ENCODE measurements at places on chromosomes 16 and 17. TPM values are rescaled to one million over a fixed set of nuclear protein-coding genes. Genes with fewer than 3 reads are reported as not detected.

DNA sequence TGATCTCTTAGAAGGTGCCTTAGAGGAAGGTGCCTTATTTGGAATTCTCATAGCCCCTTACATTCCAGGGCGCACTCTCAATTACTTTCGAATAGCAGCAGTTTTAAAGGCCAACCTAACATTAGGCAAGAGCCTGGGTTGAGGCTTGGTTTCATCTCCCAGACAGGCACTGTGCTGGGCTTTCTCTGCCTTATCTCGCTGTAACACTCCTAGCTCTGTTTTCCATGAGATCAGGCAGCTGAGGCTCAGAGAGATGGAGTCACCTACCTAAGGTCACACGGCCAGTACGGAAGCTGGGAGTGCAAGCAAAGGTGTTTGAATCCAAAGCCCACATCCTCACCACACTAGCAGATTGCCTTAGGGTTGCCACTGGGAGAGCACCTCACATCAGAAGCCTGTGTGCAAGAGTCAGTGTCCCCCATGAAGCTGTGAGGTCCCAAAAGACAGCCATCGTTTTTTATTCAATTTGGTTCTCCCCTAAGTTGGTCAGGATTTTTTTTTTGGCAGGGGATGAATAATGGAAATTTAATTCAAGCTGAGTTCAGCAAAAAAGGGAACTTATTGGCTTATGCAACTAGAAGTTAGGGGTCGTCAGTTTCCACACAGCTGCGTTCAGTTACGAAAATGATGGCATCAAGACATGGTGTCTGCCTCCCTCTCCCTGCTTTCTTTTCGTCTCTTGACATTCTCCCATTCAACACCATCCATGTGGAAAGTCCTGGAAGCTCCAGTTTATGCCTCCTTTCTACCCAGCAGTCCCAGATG is 206.4 kb downstream of the KATNIP start:
- peaks cover 36% of the 10 kb centered on the region for H3K36me3 ChIP-seq
- DNase-seq: no peak
- no peak overlapping the region for H3K4me3 ChIP-seq
- peaks cover 3% of the 10 kb centered on the region for H3K4me1 ChIP-seq

DNA sequence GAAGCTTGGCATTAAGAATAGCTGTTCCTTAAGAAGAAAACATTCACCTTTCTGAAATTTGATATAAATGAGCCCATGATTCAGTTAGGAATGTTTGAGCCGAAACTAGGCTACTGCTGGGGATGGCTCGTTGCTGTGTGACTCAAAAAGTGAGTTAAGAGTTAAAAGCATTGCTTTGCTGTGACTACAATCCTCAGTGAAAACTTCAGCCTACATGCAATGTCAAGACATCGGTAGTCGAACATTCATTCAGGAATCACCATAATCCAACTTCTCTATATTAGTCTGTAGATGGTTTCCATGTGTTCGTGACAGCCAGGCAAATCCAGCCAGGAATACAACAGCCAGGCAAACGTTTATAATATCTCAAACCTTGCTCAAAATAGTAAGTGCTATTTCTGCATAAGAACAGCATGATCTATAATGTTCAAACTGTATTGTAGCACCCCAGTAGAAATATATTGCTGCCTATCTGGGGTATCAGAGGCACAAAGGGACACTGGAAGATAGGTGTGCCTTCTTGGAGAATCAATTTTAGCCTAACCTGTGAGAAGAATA is 1225.1 kb downstream of the CDH8 start:
- DNase-seq: no peak
- H3K4me1 ChIP-seq: no peaks in the 10 kb centered on the region
- H3K4me3 ChIP-seq: no peak overlapping the region
- H3K27me3 ChIP-seq: no peaks in the 10 kb centered on the region
- H3K36me3 ChIP-seq: no peaks in the 10 kb centered on the region

Gene KRT36
- not detected for polyA plus RNA-seq

GRCh38 chr17:77786740-77787505 is 171.6 kb upstream of the TNRC6C start:
- no peak for DNase-seq
- H3K4me3 ChIP-seq: no peak overlapping the region
- H3K27me3 ChIP-seq: peaks cover 9% of the 10 kb centered on the region

GRCh38 chr16:54281535-54282201 is 4.9 kb downstream of the IRX3 start:
- H3K27ac ChIP-seq: no peak overlapping the region
- H3K4me1 ChIP-seq: peaks cover 12% of the 10 kb centered on the region
- no peak overlapping the region for H3K4me3 ChIP-seq
- peaks cover 4% of the 10 kb centered on the region for H3K36me3 ChIP-seq

GRCh38 chr17:37028040-37028439 is 79.3 kb downstream of the AATF start:
- peaks cover 22% of the 10 kb centered on the region for H3K36me3 ChIP-seq
- DNase-seq: no peak
- no peaks in the 10 kb centered on the region for H3K27me3 ChIP-seq
- H3K27ac ChIP-seq: no peak overlapping the region

- no peaks in the 10 kb centered on the region for H3K4me1 ChIP-seq
- no peak overlapping the region for H3K4me3 ChIP-seq
- H3K27me3 ChIP-seq: peaks cover 5% of the 10 kb centered on the region
- H3K36me3 ChIP-seq: no peaks in the 10 kb centered on the region
Measured at GRCh38 chr16:49850558-49851467, 5.1 kb downstream of the ZNF423 start.

DNA sequence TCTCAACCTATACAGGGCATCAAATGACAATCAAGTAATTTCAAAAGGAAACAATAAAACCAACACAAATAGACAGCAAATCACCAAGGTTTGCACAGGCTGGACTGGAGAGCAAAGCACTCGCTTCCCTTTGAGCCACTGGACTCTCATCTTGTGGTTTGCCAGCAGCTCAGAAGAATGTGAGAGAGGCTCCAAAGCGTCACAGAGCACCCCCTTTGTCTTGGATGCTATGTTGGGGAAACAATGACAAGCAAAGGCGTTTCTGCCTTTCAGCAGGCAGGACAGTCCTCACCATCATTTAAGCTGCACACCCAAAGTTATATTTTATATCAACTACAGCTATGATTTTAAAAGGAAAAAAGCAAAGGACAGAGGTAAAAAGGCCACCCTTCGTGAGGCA is 13.2 kb downstream of the SLC6A4 start:
- H3K36me3 ChIP-seq: no peaks in the 10 kb centered on the region
- no peak overlapping the region for H3K4me3 ChIP-seq
- no peaks in the 10 kb centered on the region for H3K4me1 ChIP-seq
- H3K27me3 ChIP-seq: peaks cover 8% of the 10 kb centered on the region
- DNase-seq: no peak

- peaks cover 2% of the 10 kb centered on the region for H3K27me3 ChIP-seq
- no peak overlapping the region for H3K27ac ChIP-seq
- H3K36me3 ChIP-seq: no peaks in the 10 kb centered on the region
Measured at GRCh38 chr16:88102597-88102996, 151.4 kb downstream of the BANP start.

DNA sequence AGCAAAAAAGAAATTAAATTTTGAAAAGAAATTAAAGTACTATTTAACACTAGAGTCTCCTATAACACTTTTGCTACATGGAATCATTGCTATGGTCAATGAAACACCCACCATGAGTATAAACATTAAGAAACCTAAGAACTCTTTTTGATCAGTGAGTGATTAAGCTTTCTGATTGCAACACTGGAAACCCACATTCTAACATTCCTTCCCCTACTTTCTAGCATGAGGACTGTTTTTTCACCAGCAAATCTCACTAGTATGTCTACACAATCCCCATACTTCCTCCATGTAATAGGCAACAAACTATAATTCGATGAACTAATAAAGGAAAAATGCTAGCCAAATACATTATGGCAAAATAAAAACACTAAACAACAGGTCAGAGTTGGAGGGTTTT is 54.7 kb downstream of the SKAP1 start:
- no peaks in the 10 kb centered on the region for H3K27me3 ChIP-seq
- H3K4me1 ChIP-seq: peaks cover 10% of the 10 kb centered on the region
- H3K4me3 ChIP-seq: no peak overlapping the region
- H3K36me3 ChIP-seq: peaks cover 4% of the 10 kb centered on the region
- no peak overlapping the region for H3K27ac ChIP-seq

DNA sequence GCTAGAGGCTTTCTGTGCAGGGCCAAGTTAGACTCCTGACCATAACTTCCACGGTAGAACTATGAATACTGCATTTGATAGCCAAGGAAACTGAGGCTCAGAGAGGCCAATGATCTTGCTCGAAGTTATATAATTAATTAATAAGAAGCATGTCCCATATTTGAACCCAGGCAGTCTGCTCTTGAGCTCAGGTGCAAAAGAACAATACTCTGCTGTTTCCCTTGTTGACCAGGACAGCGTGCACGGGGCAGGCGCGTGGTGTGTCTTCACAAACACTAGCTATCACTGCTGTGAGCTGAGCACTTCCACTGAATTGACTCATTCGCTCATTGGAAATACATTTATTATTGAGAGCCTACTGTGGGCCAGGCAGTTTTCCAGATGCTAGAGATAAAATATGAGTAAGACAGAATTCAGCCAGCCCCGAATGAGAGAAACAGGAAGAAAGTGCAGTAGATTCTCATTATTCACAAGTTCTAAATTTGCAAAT is 1.6 kb downstream of the CHD9 start:
- H3K27me3 ChIP-seq: peaks cover 2% of the 10 kb centered on the region
- H3K4me3 ChIP-seq: peak overlapping the region; percentile 34
- DNase-seq: no peak
- peaks cover 39% of the 10 kb centered on the region for H3K4me1 ChIP-seq

GRCh38 chr17:60398227-60398959 is 6.5 kb upstream of the USP32 start:
- no peaks in the 10 kb centered on the region for H3K36me3 ChIP-seq
- no peaks in the 10 kb centered on the region for H3K27me3 ChIP-seq
- peak overlapping the region; percentile 73 for H3K27ac ChIP-seq

Gene ATP6V0D1
- polyA plus RNA-seq: 205 TPM

Gene IL34
- polyA plus RNA-seq: not detected

- H3K27me3 ChIP-seq: peaks cover 3% of the 10 kb centered on the region
- H3K4me3 ChIP-seq: no peak overlapping the region
- H3K36me3 ChIP-seq: no peaks in the 10 kb centered on the region
- H3K27ac ChIP-seq: no peak overlapping the region
Measured at GRCh38 chr16:86823888-86824671, 245.7 kb downstream of the FOXL1 start.

Gene ZP2
- not detected for polyA plus RNA-seq

DNA sequence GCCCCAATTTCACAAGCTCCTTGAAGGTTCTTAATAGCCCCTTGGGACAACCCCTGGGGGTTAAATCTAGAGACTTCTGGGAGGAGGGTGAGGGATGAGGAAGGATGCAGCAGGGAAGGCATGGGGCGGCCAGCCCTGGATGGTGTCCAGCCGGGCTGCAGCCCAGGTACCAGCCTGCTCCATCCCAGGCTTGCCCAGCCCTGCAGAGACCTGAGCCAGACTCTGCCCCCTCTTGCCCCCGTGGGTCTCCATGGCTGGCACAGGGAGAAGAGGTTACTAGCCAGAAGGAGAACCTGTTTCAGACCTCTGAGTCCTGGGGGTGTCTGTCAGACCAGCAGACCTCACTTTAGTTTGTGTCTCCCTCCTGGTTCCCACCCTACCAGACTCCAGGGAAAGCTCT is 8.5 kb downstream of the NHERF1 start:
- peaks cover 11% of the 10 kb centered on the region for H3K36me3 ChIP-seq
- peaks cover 6% of the 10 kb centered on the region for H3K27me3 ChIP-seq
- H3K27ac ChIP-seq: peak overlapping the region; percentile 92
- peak overlapping the region; percentile 66 for H3K4me3 ChIP-seq
- peaks cover 99% of the 10 kb centered on the region for H3K4me1 ChIP-seq
- DNase-seq: no peak

- H3K4me1 ChIP-seq: no peaks in the 10 kb centered on the region
- H3K27ac ChIP-seq: no peak overlapping the region
Measured at GRCh38 chr16:52353249-52353648, 193.7 kb downstream of the TOX3 start.

DNA sequence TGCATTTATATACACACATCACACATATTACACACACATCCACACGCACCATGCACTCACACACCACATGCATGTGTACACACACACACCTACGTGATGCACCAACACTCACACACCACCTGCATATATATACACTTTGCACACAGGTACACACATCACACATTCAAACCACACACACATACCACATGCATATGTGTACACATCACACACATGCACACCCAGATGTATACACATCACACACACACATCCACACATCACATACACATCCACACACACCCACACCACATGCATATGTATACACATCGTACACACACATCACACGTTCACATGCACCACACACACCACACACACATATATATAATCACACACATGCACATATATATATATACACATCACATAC is 281.8 kb downstream of the IRF8 start:
- no peaks in the 10 kb centered on the region for H3K4me1 ChIP-seq
- no peak overlapping the region for H3K27ac ChIP-seq
- no peaks in the 10 kb centered on the region for H3K36me3 ChIP-seq

DNA sequence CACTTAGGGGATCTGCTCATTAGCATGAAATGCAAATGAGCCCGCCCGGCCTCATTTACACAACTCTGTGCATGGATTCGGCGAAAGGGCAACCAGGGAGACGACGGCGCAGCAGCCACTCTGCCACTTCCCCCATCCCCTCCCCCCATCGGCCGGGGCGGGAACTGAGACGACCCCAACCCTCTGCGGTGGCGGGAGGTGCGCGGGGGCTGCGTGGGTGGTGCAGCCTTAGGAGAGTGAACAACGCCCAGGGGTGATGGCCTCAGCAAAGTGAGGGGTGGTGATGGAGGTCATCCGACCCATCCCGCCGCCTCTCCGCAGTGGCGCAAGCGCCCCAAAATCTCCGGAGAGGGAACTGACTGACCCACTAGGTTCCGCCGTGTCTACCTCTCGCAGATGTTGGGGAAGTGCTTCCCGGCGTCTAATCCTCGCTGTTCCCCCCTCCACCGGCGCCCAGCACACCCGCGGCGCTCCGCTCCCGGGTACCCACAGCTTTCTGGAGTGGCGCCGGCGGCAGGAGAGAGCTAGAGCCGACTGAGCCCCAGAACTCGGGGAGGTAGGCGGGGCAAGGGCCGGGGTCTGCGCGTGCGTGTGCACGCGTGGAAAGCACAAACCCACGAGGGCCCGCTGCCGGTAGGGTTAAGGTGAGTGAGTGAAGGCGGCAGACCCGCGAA is 1.4 kb upstream of the CACNA1G start:
- H3K27me3 ChIP-seq: peaks cover 13% of the 10 kb centered on the region
- peaks cover 16% of the 10 kb centered on the region for H3K4me1 ChIP-seq
- peak overlapping the region; percentile 76 for H3K4me3 ChIP-seq
- peaks cover 5% of the 10 kb centered on the region for H3K36me3 ChIP-seq
- DNase-seq: no peak

DNA sequence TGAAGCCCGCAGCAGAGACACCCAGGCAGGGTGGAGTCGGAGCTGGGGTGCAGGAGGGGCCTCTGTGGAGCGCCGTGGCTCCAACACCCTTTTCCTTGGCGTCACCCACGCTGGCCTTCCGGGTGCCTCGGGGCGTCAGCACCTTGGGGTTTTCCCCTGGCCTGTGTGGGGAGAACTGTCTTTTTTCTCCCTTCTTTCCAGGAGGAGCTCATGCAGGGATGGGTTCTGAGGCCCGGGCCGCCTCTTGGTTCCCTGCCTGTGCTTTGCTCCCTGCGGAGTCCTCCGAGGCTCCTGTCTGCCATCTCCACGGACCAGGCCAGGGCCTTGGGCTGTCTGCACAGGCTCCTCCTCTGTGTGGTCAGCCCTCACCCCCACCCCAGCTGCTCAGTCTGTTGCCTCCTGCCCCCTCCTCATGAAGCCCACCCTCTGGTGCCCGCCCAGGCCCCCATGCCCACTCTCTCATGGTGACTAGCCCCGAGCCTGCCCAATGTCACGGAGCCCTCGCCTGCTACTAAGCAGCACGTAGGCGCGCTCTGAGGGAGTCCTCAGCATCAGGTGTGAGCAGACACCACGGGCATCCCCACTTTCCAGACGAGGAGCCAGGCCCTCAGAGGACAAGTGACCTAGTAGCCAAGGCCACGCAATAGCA is 5.0 kb downstream of the KATNB1 start:
- no peaks in the 10 kb centered on the region for H3K36me3 ChIP-seq
- no peak overlapping the region for H3K4me3 ChIP-seq
- H3K27me3 ChIP-seq: peaks cover 2% of the 10 kb centered on the region
- no peak for DNase-seq
- H3K4me1 ChIP-seq: peaks cover 22% of the 10 kb centered on the region
- H3K27ac ChIP-seq: no peak overlapping the region

Gene NPIPB12
- 11.6 TPM for polyA plus RNA-seq

Measured in immature natural killer cell (primary cell).